ENCODE measurements at places on chromosomes 3 and 15.

DNA sequence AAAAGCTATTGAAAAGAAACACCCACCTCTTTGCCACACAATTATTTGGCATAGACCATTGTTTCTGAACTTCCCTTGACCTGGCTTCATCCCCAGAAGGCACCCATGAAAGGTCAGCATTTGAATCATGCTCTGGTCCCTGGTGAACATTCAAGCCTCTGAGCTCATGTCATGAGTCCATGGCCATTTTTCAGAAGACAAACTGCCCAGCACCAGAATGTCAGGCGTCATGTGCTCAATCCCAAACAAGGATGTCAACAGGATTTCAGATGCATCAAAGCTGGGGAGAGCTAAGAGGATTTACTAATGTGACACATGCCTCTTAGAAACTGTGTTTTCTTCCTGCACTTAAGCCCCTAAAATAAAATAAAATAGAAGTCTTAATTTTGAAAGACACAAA is 41.3 kb downstream of the TMED3 start:
- no peak for DNase-seq

GRCh38 chr3:44991326-44991725 is 15.3 kb downstream of the EXOSC7 start:
- no peak for DNase-seq

- peak; percentile 58 for DNase-seq
These were observed 62.8 kb downstream of the PEX5L start for GRCh38 chr3:179973931-179974361.

GRCh38 chr3:22088204-22088603 is 337.2 kb upstream of the ZNF385D start:
- no peak for DNase-seq
